ENCODE measurements at places on chromosomes 1 and 21.

GRCh38 chr1:77347646-77348045 is 65.8 kb downstream of the AK5 start:
- DNase-seq: no peak

GRCh38 chr1:220157738-220158137 is 63.8 kb downstream of the IARS2 start:
- DNase-seq: no peak

- DNase-seq: no peak
These were observed 10.8 kb downstream of the KCNA2 start for GRCh38 chr1:110595353-110595710.

DNA sequence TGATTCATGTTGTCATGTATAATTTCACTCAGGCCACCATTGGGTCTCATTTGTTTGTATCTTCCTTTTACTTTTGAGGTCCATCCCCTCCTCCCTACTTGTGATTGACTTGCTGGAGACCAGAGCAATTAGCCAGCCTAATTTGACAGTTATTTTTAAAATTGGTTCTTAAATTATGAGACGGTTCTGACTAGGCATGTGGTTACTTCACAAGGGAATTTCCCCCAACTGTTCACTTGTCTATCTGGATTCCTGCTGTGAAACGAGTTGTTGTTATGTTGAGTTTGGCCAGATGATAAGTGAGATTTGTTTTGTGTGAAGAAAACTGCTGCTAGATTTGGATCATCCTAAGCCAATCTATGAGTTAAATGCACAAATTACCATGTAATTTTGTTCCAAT is 359.1 kb downstream of the BARHL2 start:
- no peak for DNase-seq

GRCh38 chr21:27062443-27062842 is 95.6 kb upstream of the ADAMTS5 start:
- no peak for DNase-seq

GRCh38 chr1:67748630-67749029 is 63.6 kb downstream of the GADD45A start:
- DNase-seq: no peak

DNA sequence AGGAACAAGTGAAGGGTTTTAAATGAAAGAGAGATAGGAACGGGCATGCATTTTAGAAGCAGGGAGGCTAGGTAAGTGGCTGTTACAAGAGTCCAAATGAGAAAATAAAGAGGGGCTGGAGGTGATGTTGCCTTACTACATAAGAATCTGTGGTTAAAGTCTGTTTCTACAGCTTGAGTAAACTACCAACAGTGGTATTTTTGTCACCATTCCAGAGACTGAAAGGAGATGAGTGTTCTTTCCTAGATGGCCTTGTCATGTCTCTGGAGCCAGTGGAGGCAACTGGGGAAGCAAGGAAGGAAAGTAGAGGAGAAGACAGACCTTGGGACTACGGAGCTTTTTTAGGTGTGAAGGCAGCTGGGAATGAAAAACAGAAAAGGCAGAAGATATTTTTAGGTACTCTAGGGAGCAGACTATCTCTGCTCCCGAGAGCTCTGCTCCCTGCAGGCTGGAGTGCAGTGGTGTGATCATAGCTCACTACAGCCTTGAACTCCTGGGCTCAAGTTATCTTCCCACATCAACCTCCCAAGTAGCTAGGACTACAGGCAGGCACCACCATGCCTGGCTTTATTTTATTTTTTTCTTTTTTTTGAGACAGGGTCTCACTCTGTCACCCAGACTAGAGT is 12.2 kb downstream of the HDAC1 start:
- no peak for DNase-seq

DNA sequence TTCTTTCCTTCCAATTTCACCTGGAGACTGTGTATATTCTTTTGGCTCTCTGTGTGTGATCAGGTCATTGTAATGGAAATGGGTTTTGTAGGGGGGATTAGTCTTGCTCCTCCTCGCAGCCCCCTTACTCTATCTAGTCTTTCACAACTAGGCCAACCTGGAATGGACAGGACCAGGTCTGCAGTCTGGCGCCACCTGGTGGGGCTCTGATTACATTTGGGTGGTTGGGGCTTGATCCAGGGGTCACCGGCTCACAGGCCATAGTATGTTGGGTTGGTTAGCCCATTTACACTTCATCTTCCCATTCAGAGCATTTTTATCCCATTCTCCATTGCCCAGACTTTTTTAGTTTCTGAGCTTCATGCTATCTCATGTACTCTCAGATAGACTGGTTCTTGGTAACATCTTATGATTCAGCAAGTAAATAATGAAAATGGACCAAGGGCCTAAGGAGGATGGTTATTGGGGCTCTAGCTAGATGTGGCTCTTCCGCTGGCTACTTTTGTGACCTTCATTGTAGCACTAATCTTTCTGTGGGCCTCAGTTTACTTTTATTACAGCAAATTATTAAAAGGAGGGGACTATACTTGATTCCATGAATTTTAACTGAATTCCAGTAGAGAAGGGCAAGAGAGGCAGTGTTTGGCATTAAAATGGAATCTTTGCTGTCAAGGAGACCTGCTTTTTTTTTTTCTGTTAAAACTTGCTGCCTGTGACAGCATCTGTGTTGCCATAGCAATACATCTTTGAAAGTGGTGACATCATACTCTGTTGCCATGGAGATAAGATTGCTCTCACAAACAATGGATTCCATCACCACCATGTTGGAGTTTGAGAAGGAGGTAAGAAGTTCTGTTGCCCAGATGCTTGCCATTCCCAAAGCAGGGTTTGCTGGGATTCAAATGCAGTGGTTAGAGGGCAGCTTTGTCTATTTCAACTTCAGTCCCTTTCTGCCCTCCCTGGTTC is 150.1 kb downstream of the PLXNA2 start:
- DNase-seq: peak; percentile 64

GRCh38 chr1:2594001-2594640 is 7.5 kb downstream of the PRXL2B start:
- DNase-seq: no peak

GRCh38 chr1:29504196-29504595 is 267.9 kb downstream of the PTPRU start:
- DNase-seq: no peak

DNA sequence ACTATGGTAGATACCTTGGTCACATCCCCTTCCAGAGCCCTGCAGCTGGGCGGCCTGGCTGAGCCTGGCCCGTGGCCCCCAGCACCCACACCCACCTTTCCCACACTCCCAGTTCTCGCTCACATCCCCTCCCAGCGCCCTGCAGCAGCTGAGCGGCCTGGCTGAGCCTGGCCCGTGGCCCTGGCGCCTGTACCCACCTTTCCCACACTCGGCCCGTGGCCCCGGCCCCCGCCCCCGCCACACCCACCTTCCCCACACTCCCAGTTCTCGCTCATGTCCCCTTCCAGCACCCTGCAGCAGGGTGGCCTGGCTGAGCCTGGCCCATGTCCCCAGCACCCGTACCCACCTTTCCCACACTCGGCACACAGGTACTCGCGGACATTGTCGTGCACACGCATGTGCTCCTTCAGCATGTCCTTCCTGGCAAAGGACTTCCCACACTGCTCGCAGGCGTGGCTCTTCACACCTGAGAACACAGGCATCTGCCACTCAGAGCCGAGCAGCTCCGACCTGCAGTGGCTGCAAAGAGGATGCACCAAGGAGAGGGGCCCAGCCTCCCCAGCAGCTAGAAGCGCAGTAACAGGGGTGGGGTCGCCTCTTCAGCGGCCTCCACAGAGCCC is 52.5 kb upstream of the RIPK4 start:
- no peak for DNase-seq

DNA sequence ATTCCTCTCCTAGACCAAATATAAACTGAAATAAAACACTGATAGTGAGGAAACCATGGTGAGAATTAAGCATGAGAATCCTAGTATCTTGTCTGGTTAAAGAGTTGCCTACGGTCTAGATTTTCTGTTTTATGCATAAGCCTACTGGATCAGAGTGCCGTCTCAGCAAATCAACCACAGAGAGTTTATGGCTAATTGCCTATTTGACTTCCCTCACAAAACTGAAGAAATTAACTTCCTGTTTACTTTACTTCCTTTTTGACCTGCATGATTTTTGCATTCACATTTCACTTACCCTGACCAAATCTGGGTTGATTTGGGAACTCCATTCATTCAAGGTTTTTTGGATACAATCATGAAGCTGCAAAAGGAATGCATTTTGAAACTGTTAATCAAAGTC is 5.0 kb downstream of the GCLM start:
- DNase-seq: no peak

- no peak for DNase-seq
These were observed 86.1 kb upstream of the VAV3 start for GRCh38 chr1:108050911-108051629.

DNA sequence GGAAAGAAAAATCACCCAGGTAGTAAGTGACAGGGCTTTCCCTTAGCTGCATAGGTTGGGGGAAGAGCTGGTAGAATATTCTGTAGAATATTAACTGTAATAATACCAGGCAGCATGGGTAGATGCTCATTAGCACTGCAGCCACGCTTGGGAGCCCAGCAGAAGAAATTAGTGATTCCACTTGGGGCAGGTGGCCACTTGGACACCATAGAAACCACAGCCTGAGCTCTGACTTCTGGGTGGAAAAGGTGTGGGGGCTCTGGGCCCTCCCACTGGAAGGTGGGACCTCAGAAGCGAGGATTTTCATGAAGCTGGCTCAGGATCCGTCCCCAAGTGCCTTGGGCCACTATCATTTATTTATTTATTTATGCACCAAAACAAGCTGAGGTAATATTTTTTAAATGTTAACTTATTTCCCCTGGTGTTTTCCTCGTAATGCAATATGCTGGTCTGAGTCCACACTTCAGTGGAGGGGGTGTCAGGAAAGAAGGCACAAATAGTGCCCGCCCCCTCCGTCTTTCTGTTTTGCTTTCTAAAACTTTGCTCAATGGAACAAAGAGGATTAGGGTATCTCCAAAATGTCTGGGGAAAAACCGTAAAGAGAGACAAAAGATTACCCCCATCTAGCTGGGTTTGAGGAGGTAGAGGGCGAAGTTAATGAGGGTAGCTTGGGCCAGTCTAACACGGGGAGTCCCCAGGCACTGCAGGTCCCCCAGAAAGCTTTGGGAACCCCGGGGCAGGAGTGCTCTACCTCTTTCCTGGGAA is 75.2 kb upstream of the GADD45A start:
- DNase-seq: no peak

- no peak for DNase-seq
These were observed 103.9 kb downstream of the ZBTB18 start for GRCh38 chr1:244154872-244155531.

DNA sequence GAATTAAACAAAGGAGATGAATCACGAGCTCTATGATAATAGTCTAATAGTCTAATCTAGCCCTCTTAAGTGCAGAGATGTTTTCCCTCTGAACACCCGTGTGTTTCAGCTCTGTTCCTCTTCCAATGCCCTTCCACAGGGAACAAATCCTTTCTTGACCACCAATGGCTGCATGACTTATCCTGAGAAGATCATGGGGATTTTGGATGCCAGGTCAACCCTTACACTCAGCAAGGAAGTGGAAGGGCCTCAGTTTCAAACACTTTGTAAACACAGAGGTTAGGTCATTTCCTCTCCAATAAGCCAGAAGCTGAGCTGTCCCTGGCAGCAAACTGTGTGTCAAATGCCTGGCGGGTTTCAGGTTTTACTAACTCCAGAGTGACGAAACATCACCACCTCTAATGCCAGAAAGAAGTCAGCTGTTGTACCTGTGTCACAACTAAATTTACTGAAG is 200.0 kb downstream of the GABPA start:
- no peak for DNase-seq

DNA sequence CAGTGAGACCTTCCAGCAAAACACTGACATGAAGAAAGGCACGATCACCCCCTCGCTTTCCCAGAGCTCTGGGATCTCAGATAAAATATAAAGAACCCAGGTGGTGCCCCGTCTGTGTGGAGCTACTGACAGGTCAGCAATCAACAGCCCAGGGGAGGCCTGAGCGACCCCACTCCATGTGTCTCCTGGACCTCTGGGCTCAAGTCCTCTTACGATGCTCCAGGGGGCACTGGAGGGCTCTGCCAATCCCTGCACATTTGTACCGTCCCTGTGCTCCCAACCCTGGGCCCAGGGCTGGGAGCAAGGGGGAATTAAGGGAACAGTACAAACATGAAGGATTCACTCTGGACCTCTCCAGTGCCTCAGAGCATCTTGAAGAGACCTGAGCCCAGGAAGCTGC is 12.5 kb downstream of the S100A7A start:
- DNase-seq: no peak

DNA sequence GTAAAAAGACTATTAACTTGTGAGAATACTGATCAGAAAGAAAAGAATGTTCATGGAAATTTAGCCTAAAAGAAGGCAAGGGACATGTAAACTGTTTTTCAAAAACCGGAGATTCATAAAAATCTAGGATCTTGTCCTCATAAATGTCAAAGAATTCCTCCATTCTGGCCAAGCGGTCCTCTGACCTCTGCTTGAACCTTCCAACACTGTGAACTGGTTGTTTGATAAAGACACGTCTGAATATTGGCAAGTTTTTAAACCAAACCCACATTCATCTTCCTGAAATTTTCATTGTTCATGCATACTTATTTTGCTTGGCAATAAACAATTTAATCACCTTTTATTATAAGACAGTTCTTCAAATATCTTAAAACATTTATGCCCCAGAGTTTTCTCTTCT is 19.8 kb downstream of the ASPM start:
- no peak for DNase-seq

DNA sequence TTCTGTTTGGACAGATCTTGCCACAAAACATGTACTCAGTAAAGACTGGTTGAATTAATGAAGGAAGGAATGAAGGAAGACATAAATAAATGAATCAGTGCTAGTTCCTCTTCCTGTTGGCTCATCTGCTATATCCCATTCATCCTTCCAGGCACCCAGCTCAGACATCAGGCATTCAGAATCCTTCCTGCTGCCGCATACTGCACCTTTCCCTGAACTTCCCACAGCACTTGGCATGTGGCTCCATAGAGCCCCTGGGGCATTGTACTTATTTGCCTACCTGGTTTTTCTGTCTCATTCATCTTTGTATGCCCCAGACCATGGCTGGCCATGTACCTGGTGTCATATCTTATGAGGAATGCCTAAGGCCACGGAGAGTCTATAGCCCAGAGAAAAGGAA is 34.4 kb upstream of the ZNF648 start:
- no peak for DNase-seq

GRCh38 chr1:64417803-64418202 is 52.1 kb upstream of the CACHD1 start:
- no peak for DNase-seq

DNA sequence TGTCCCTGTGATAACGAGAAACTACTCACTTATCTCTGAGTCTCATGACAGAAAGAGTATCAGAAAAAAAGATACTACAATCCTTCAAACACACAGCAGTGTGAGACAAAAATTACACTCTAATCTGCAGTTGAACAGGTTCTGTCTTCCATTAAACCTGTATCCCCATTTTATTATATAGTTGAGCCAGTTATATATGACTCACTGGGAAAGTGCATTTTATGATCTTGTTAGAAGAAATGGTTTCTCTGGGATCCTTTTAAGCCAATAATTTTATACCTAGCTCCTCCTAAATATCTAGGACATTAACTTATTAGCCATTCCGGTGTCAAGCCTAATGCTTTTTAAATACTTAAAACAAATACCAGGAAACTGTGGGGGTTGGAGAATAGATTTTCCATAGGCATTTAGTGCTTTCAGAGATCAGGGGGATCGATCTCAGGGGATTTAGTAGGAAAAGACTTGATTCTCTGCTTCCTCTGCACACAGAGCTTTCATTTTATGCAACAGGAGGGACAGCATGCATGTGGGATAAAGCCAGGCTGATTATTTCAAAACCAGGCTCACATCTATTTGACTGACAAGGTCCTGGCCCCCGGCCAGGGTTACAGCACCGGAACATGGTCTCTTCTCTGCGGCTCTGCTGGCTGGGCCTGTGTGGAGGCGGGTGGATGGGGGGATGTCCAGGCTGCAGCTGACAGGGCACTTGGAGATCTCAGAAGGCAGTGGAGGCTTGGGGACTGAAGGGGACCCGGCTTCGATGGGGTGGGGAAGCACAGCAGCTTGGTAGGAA is 310.6 kb downstream of the DISC1 start:
- DNase-seq: no peak
